ENCODE measurements at places on chromosomes 2 and 18.
A peak's percentile ranks its signal among the peaks of the same experiment; 100 is the strongest.

DNA sequence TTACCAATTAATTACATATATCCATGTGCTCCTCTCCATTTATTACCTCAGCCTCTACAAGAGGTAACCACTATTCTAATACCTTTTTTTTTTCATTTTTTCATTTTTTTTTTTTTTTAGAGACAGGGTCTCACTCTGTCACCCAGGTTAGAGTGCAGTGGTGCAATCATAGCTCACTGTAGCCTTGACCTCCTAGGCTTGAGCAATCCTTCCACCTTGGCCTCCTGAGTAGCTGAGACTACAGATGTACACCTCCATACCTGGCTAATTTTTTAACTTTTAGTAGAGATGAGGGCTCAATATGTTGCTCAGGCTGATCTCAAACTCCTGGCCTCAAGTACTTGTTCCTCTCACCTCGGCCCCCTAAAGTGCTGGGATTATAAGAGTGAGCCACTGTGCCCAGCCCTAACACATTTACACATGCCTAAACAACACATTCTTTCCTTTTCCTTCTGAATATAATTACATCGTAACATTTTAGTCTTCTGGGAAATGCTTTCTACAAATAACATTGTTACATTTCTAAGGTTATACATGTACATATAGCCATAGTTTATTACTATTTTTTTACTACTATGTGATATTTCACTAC is 10.5 kb downstream of the PPIL3 start:
- no peak for DNase-seq

DNA sequence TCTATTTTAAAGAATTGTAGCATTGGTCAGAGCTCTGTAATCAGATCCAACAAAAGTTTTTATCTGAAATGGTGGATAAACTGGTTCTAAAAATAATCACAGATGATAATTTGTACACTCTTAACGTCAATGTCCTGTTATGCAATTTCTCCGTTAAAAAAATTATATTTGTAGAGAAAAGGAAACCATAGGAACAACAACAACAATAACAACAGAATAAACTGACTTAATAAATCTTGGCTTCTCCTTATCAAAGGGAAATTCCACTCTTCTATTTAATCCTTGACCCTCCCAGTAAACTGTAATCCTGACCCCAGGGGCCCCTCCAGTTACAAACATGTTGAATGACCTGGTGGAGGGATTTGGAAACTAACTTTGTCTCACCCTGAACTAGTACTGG is 78.6 kb upstream of the ZFP36L2 start:
- no peak for DNase-seq

- no peak for DNase-seq
Observed at GRCh38 chr2:235836491-235836911, 331.7 kb downstream of the GBX2 start.

DNA sequence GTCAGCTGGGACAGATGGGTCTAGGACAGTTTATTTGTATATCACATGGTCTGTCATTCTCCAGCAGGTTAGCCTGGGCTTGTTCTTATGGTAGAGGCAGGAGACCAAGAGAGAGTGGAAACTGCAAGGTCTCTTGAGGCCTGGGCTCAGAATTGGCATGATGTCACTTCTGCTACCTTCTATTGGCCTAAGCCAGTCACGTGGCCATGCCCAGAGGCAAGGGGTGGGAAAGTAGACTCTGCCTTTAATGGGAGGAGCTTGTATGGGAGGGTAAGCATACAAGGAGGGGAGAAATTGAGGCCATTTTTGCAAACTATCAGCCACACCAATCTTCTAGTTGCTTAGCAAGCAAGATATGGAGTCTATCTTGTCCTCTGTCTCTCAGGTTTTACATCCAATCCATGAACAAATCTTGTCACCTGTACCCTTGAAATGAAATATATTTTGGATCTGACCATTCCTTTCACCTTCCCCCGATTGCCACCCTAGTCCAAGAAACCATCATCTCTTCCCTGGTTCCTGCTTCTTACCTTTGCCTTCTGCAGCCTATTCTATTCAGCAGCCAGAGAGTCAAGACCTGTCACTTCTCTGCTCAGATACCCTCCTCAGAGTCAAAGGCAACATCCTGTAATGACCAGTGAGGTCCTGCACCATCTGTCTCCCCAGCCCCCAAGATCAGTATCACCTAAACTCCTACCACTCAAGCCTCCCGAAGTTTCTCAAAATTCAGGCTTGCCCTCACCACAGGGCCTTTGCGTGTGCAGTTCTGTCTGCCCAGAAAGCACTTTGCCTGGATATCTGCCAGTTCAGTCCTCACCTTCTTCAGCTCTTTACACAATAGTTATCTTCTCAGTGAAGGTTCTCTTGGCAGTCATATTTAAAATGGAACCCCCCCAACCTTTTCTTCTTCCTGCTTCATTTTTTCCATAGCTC is 240.0 kb downstream of the LOXHD1 start:
- DNase-seq: peak; percentile 50

DNA sequence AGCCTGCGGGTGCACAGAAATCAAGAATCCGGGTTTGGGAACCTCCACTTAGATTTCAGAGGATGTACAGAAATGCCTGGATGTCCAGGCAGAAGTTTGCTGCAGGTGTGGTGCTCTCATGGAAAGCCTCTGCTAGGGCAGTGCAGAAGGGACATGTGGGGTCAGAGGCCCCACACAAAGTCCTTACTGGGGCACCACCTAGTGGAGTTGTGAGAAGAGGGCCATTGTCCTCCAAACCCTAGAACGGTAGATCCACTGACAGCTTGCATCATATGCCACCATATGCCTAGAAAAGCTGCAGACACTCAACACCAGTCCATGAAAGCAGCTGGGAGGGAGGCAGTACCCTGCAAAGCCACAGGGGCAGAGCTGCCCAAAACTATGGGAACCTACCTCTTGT is 833.0 kb downstream of the TMEM182 start:
- DNase-seq: no peak

DNA sequence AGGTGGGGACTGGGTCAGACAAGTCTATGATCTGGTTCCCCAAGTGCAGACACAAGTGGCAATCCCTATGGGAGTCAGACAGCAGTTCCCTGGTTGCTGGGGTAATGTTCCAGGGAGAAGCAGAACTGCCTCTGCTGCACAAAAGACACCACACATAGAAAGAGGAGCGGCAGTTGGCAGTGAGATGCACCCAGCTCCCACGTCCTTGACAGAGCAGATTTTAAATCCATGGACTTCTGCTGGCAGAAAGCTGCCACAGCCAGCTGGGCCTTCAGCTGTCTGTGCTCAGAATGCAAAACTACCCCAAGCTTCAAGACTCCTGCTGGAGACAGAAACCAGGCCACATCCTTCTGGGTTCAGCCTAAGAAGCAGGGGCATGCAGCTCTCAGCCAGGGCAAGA is 147.2 kb downstream of the ETAA1 start:
- no peak for DNase-seq

- no peak for DNase-seq
Observed at GRCh38 chr2:5373200-5373599, 319.0 kb upstream of the SOX11 start.

- no peak for DNase-seq
Observed at GRCh38 chr2:118094503-118094902, 6.2 kb downstream of the INSIG2 start.

DNA sequence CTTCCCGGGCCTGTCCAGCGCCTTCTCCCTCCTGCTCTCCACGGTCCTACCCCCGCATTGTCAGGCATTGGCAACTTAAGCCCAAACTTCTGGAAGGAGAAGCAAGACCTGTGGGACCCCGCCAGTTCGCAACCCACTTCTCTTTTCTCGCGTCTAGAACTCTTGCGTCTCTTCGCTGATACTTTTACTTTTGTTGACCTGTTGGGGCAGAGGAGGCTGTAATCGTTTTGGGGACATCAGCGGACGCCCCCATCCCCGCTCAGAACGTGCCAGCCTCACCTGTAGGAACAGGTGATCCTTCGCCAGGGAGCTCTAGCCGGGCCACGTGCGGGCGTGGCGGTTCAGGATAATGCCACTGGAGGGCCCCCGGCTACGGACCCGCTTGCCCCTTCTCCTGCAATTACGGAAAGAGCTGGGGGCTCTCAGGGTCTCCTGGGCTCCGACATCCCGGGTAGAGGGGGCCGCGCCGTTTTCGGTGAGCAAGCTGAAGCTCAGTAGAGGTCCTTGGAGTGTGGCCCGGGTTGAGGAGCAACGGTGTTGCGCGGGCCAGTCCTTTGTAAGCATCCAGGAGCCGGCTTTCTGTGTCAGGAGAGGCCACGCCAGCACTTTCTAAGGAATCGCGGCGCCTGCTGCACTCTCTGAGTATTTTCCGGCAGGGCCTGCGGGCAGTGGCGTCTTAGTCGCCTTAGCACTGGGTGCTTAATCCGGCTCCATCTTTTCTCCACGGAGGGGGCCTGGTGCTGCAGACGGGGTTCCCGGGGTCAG is 1.6 kb downstream of the MTCL1 start:
- DNase-seq: peak; percentile 42

- DNase-seq: no peak
Observed at GRCh38 chr2:10740226-10740625, 18.8 kb downstream of the ATP6V1C2 start.

DNA sequence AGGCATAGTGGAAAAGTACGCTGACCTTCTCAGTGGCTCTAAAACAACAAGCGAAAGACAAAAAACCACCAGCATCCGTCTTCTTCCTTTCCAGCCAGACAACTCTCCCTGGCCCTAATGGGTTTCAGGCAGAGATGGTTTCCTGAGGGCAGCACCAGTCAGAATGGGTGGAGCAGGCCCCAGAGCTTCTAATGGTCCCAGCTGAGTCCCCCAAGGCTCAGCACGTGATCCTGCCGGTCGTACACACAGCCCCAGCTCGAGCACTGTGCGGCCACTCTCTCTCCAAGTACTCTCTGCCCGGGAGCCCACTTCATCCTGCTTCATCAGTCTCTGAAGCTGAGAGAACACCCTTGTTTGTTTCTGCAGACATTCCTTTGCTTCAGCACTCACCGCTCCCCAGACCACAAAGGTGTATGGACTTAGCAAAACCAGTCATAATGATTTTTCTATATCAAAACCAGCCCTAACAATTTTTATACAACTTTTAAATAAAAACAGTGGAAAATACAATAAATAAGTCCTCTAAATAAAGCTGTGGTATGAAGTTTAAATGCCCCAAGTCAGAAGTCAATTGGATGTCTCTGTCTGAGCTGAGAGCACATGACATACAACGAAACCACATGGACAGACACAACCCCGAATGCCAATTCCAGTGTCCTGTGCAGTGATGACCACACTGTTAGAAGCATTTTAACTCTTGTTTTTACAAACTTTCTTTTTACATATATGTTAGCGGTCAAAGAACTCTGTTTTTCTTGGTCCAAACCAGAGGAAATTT is 63.9 kb downstream of the PARD6G start:
- no peak for DNase-seq

DNA sequence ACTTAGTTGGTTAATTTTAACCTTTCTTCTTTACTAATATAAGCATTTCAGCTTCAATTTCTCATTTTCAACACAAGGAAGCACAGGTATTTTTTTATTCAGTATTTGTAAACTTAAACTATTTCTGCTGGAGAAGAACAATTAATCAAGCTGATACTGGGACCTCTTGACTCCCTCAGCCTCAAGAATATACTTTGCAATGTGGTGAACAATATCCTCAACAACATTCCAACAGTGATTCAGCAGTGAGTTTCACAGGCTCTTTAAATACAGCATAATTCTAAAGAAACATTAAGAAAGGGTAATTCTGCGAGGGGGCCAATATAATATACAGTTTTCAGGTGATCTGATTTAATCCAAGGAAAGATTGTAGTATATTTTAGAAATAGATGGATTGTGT is 10.0 kb downstream of the RAPGEF4 start:
- no peak for DNase-seq

GRCh38 chr2:230873661-230874401 is 9.1 kb downstream of the ITM2C start:
- DNase-seq: no peak

- DNase-seq: no peak
Observed at GRCh38 chr2:68284896-68285295, 32.6 kb upstream of the PPP3R1 start.

- DNase-seq: no peak
Observed at GRCh38 chr2:4909346-4910009, 782.7 kb upstream of the SOX11 start.

DNA sequence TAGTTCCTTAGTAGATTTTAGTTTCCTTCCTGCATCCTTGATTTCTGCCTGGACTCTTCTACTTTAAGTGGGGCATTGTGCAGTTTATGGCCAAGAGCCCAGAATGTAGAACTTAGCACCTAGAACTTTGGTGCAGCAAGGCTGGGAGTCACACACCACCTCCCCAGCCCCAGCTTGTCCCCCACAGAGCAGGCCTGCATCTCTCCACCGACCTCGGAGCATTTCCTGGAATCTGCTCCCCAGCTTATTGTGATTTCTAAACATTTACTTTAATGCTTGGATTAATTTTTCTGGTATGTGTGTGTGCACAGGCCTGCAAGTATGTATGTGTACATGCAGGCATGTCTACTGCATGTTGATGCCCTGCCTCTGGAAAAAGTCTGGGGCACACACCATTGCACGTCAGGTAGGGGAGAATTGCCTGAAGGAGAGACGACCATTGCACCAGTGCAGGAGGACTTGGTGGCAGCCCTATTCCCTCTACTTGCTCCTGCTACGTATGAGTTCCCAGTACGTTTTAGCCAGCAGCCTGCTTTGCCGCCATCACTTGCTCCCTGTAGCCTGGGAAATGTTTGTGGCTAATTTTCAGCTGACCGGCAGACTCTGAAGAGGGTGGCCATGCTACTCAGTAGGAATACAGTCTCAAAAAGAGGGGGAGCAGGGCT is 419.9 kb upstream of the HS6ST1 start:
- DNase-seq: no peak

DNA sequence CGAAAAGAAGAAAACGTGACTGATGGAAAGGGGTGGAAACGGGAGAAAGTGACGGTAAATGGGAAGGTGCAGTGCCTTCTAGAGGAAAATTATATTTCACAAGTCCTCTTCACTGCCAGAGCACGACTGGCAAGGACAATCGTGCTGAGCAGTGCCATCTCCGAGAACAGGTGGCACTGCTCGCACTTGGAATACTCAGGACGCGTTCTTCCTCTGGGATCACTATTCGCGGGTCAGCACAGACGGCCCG is 364 bp downstream of the STAT1 start:
- DNase-seq: no peak

DNA sequence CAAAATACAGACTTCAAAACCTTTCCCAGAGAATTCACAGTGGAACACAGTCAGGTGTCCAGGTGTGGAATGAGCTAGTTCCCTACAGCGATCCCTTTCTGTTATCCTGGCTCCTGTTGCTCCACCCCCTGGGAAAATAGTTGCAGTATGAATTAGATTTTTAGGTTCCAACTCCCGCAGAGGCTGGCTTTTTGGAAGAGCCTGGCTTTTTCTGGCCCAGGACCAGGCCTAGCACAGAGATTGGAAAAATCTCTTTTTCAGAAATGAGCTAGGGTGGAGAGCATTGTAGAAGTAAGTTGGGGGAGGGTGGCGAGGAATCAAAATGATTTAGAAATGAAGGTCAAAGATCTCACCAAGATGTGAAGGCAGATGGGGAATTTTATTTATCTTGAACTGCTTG is 27.1 kb downstream of the COL5A2 start:
- no peak for DNase-seq

Measured in erythroblast (primary cell).